Right lung (tissue), 10 donors: ENCODE measurements at places on chromosomes 6 and 20. TPM values are rescaled to one million over a fixed set of nuclear protein-coding genes. Genes with fewer than 3 reads are reported as not detected.

NKX2-2 gene
- 0.22 TPM for polyA plus RNA-seq

DNA sequence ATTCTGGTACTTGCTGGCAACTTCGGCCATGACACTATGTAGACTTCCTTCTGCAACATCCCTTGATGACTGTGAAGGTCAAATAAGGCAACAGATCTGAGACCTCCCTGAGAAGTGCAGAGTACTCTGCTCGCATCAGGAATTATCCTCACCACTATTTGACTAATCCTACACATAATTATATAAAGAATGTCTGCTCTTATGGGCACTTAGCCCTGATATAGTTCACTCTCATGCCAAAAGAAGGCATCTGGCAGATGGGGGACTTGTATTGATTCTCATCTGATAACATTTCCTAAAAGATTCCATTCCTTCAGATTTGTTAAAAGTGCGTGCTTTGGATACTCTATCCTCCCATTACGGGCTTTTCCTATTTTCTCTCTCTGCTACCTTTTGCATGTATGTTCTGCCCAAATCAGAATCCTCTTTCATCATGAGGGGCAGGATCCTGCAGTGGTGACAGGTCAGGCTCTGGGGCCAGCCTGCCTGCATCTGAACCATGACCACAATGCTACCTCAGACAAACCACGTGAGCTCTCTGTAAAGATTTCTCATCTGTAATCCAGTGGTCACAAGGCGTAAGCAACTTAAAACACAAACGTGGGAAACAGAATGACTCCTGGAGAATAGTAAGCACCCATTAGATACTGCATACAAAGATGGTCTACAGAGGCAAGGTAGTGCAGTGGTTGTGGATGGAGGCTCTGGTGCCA lies 134.0 kb downstream of the GJA10 start:
- no peak for DNase-seq

DNA sequence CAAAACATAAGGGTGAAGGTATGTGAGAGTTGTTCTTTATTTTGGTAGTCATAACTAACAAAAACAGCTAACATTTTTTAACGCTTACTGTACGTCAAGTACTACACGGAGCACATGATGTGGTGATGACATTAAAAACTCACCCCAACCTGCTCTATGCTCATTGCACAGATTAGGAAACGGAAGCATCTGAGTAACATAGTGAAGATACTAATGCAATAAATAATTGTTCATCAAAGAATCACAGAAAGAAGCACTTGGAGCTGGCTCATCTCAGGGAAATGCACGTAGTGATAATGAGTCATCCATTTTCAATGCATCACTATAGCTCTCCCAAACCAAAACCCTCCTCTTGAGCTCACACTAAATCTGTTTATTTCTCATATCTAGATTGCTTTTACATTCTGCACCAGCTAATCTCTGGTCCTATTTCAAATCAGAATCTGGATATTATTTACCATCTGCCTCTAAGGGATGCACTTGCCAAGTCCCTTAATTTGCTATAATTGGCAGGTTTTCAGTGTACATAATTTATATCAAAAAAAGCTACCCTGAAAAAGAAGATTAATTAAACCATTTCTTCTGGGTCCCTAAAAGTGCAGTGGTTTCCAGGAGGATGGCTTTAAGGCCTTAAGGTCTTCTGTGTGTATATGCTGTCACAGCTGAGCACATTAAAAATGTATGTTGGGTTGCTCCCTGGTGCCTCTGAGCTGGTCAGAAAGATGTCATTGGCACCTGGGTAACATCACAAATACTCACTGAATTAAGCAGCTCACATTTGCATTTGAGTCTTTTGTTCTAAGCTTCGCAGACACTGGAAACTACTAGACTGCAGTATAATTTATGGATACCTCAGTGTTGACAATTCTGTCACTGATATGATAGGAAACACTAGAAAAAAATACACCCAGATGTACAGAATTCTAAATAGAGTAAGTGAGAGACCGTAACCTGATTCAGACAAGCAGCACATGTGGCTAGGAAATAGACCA lies 677.4 kb upstream of the CITED2 start:
- DNase-seq = no peak

GRCh38 chr6:161630674-161631073 lies 356.8 kb upstream of the AGPAT4 start:
- no peak for DNase-seq

GRCh38 chr6:125022391-125022989 lies 60.3 kb downstream of the RNF217 start:
- DNase-seq = no peak

- DNase-seq = no peak
Observed at GRCh38 chr20:49620364-49621240, 52.7 kb upstream of the PTGIS start.
